Activated T-helper 1 cell treated with Interleukin-2 at 50 U/mL for 16 hours (primary cell): ENCODE measurements at places on chromosomes 4 and X.

GRCh38 chr4:152628128-152628527 is 51.7 kb downstream of the TMEM154 start:
- no peak for DNase-seq

GRCh38 chr4:167854881-167855280 is 237.5 kb upstream of the ANXA10 start:
- no peak for DNase-seq

- DNase-seq = no peak
These were observed 382.8 kb downstream of the KLHL4 start for GRCh38 chrX:87900320-87900908.

- DNase-seq = peak; percentile 29
These were observed 278.9 kb downstream of the INPP4B start for GRCh38 chr4:142567199-142567598.

- no peak for DNase-seq
These were observed 31.6 kb upstream of the PPARGC1A start for GRCh38 chr4:23921447-23921845.

- no peak for DNase-seq
These were observed 628.6 kb downstream of the BCOR start for GRCh38 chrX:39469126-39469525.

DNA sequence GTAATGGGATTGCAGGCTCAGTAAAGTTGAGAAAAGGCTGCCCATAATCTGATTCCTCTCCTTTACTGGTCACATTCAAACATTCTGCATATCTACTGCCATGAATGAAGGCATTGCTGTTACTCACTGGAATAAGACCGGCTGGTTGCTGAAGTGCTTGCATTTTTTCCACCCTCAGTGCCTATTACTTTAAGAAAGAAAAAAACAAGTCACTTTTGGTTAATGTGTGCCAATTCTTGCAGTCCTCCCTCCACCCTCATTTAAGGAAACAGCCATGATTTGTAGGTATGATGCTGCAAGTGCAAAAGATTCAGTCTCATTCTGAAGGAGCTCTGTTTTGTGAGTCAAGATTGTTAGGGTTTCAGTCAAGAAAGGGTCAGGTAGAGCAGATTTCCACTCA is 94.9 kb downstream of the EMCN start:
- no peak for DNase-seq

DNA sequence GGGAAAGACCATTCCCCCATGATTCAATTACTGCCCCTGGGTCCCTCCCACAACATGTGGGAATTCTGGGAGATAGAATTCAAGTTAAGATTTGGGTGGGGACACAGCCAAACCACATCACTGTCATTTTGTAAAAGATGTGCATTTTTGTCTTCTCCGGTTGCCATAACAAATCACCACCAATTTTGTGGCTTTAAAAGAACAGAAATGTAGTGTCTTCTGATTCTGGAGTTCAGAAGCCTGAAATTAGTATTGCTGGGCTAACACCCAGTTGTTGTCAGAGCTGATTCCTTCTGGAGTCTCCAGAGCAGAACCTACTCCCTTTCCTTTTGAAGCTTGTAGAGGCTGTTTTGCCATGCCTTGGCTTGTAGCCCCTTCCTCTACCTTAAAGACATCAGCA is 54.1 kb upstream of the DHRSX start:
- no peak for DNase-seq

GRCh38 chr4:53714236-53715140 is 123.2 kb upstream of the LNX1 start:
- DNase-seq = no peak

DNA sequence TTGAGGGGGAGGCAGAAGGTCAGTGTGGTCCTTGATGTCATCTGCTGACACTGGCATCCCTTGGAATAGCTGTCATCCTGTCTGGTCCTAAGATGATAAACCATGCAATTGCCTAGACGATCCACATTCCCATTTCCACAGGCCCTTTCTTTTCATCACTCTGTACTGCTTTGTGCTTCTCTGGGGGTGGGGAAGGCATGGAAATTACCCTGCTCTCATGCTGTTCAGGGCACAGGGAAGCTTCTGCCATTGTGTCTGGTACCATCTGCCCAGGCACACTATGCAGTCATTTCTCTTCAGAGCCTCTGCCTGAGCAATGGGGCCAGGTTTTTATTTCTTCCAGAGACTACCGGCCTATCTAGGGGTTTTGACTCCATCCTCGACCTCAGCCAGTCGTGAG is 49.7 kb upstream of the ELOVL6 start:
- DNase-seq = no peak

GRCh38 chr4:79833857-79834256 is 239.2 kb downstream of the ANTXR2 start:
- no peak for DNase-seq

DNA sequence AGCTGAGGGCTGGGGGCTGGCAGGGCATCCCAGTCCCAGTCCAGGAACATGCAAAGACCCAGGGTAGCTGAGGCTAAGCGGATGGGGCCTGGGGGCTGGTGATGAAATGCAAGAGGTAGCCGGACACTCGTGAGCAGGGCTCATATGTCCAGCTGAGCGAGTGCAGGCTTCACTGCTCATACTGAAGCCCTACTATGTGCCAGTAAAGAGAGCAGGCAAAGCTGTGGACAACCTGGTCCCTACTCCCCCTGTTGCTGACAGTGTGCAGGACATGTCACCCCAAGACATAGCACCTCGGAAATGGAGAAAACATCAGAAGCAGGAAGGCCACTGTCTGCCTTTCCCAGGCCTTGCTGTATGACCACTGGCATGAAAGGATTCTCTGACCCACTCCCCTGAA is 122.4 kb upstream of the STX18 start:
- no peak for DNase-seq

DNA sequence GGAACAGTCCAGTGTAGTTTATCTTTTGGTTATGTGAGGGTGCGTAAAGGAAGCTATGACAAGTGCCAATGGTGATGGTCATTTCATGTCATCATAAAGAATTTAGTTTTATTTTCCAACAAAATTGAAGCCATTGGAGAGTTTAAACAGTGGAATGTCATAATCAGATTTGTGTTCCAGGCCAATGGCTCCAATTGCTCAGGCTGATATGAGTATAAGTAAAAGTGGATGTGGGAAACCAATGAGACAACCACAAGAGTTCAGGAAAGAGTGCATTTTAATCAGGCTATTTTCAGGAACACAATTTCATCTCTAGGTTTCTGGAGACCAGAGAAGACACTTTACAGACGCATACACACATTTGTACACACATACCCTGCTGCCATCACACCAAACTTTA is 20.7 kb downstream of the SPANXC start:
- no peak for DNase-seq

- DNase-seq = peak; percentile 69
These were observed 720 bp downstream of the RPL10 start for GRCh38 chrX:154398668-154399526.

DNA sequence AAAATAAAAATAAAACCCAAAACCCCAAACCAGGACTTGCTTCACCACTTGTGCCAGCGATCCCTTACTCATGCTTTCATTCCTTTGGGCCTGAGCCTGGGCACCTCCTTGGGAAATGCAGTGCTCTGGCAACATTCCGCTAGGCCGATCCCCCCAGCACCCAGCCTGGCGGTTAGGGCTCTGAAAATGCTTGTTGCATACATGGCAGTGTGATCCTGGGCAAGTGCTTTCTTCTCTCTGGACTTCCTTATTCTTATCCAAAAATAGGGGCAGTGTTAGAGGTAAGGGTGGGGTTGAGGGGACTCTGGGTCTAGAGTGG is 4.6 kb downstream of the ZNF185 start:
- DNase-seq = no peak

DNA sequence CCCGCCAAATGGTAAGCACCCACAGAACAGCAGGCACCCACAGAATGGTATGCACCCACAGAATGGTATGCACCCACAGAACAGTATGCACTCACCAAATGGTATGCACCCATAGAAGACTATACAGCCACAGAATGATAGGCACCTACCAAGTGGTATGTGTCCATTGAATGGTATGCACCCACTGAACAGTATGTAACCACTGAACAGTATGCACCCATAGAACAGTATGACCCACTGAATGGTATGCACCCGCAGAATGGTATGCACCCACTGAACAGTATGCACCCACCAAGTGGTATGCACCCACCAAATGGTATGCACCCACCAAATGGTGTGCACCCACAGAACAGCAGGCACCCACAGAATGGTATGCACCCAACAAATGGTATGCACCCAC is 40.1 kb downstream of the CCDC149 start:
- no peak for DNase-seq

- no peak for DNase-seq
These were observed 11.7 kb downstream of the SMARCAD1 start for GRCh38 chr4:94219402-94219801.

GRCh38 chrX:78527818-78528217 is 131.3 kb downstream of the RTL3 start:
- no peak for DNase-seq

GRCh38 chrX:41688835-41689234 is at the start of gene GPR34:
GPR34 (plus strand) TSS chrX:41688973; CDS start chrX:41695634, 6,661 bp downstream.
- no peak for DNase-seq

- no peak for DNase-seq
These were observed 56.9 kb downstream of the MAGEC1 start for GRCh38 chrX:141960578-141960977.

DNA sequence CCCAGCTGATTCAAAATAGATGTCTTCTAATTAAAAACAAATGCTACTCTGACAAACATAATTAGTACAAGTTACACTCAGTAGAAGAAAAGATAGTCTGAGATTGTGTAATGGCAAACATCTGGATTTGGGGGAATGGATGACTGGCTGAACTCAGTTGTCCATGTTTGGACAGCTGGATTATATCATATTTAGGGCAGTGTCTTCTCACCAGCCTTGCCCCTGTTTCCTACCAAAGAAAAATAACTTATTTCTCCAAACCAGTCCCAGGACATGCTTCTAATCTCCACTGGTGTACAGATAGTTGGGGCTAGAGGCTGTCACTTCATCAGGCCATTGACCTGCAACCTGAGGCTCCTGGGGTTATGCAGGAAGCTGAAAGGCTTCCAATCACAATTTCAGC is 237.3 kb downstream of the USP46 start:
- no peak for DNase-seq

GRCh38 chrX:11172415-11172814 is 61.3 kb downstream of the HCCS start:
- DNase-seq = no peak
